Activated naive CD4-positive, alpha-beta T cell treated with anti-CD3 and anti-CD28 coated beads for 36 hours (primary cell): ENCODE measurements at places on chromosomes 16 and 17.

- peak overlapping the region; percentile 78 for H3K27ac ChIP-seq
- no peaks in the 10 kb centered on the region for H3K27me3 ChIP-seq
These were observed 701 bp downstream of the JMJD6 start for GRCh38 chr17:76725580-76726230.

- DNase-seq, result no peak
- no peaks in the 10 kb centered on the region for H3K36me3 ChIP-seq
- H3K4me1 ChIP-seq, result no peaks in the 10 kb centered on the region
These were observed 166.4 kb downstream of the TANC2 start for GRCh38 chr17:63132459-63132911.

- no peak overlapping the region for H3K4me3 ChIP-seq
- no peaks in the 10 kb centered on the region for H3K27me3 ChIP-seq
- peaks cover 27% of the 10 kb centered on the region for H3K4me1 ChIP-seq
- H3K27ac ChIP-seq, result no peak overlapping the region
- DNase-seq, result no peak
These were observed 10.4 kb downstream of the SEC14L1 start for GRCh38 chr17:77151186-77151585.

DNA sequence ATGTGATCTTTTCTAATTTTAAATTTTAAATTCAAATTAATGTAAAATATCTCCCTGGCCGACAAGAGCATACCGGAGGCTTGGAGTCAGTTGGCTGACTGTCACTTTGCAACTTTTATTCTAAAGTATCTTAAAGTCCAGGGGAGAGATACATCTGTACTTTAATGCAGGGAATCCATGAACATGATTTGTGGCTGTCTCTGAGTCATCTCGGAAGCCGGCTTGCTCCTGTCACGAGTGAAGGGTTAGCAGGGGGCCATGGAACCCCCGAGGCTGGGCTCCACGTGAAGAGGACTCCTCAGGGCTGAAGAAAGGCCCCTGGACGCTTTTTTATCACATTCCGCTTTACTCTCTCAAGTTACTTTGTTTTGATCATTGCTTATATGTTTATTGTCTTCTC, 13.3 kb downstream of the TVP23A start:
- H3K27ac ChIP-seq, result no peak overlapping the region
- DNase-seq, result no peak
- no peaks in the 10 kb centered on the region for H3K27me3 ChIP-seq

DNA sequence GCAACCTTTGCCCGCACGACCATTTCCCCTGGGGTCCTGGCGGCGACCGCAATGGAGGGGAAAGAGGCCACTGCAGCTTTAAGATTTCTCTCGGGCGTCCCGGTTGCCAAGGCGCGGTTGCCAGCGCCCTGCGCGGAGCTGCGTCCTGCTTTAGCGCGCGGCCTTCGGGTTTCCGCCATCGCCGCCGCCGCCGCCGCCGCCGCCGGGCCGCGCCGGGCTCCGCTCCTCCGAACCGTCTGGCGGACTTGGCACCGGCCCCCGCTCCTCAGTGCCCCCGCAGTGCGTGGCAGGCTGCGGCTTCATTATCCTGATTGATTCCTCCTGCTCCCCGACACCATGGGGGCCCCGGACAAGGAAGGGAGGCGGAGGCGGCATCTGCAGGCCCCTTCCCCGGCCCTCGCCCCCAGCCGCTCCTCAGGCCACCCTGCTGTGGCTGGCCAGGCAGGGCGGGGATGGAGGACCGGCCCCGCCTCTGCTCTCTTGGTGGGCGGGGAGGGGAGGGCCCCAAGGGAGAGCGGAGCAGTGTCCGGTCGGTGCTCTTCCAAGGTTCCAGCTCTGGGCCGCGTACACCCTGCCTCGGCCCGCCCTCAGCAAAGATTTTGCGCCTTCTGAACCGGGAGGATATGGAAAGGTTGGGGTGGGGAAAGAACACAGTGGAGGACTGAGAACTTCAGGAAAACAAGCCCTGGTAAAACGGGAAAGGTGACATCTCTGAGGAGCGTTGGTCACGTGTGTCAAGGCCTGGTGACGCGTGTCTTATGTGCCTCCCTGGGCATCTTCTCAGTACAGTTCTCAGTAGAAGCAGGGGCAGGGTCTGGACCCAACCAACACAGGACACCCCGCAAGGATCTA, 34.0 kb downstream of the NEUROD2 start:
- peaks cover 21% of the 10 kb centered on the region for H3K36me3 ChIP-seq
- H3K4me1 ChIP-seq, result peaks cover 5% of the 10 kb centered on the region

- peak overlapping the region; percentile 30 for H3K27ac ChIP-seq
- no peak overlapping the region for H3K4me3 ChIP-seq
- no peak for DNase-seq
These were observed 38.8 kb downstream of the TMC6 start for GRCh38 chr17:78089576-78090281.

GRCh38 chr16:3027489-3027795, 3.6 kb downstream of the THOC6 start:
- no peak overlapping the region for H3K27ac ChIP-seq
- peaks cover 11% of the 10 kb centered on the region for H3K36me3 ChIP-seq
- no peak for DNase-seq
- peaks cover 33% of the 10 kb centered on the region for H3K4me1 ChIP-seq
- no peak overlapping the region for H3K4me3 ChIP-seq

DNA sequence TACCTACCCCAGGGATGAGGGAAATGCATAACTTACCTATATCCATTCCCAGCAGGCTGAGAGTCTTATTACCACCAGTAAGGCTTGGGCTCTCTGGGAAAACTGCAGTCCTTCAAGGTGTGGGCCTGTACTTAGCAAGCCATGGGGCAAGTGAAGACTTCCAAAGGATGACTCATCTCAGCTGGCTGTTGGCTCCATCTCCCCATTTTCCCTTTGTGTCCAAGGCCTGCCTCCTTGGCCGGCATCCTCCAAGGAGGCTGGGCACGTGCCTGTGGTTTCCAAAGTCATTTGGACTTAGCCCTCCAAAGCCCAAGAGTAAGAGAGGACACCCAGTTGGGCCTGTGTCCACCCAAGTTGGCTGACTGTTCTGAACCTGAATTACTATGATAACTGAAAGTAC, 89.8 kb downstream of the TMEM100 start:
- no peak overlapping the region for H3K4me3 ChIP-seq
- H3K36me3 ChIP-seq, result no peaks in the 10 kb centered on the region
- DNase-seq, result no peak
- no peak overlapping the region for H3K27ac ChIP-seq
- H3K4me1 ChIP-seq, result no peaks in the 10 kb centered on the region

DNA sequence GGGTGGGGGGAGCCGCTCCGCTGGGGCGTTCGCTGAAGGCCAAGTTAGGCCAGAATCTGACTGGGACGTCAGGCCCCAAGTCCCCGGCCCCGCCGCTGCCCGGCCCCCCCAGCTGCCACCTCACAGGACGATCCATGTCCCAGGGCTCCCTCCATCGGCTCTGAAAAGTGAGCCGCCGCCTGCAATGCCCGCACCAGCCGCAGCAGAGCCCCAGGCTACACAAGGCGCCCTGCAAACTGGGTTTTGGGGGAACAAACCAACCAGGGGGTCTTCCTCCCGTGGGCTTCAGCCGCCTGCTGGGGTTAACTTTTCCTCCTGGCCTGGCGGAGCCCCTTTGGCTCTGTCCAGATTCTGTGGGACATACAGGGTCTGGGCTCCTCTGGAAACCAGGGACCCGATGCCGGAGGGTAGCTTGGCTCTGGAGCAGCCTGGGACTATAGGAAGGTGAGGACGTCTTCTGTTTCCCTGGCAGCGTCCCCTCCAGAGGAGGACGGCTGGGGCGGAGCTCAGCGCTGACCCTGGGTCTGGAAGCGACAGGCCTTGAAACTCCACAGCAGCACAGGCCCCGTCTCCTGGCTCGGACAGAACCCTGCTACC, 835 bp downstream of the NME4 start:
- peak; percentile 55 for DNase-seq
- H3K4me3 ChIP-seq, result peak overlapping the region; percentile 58
- H3K36me3 ChIP-seq, result peaks cover 2% of the 10 kb centered on the region
- H3K27ac ChIP-seq, result no peak overlapping the region

DNA sequence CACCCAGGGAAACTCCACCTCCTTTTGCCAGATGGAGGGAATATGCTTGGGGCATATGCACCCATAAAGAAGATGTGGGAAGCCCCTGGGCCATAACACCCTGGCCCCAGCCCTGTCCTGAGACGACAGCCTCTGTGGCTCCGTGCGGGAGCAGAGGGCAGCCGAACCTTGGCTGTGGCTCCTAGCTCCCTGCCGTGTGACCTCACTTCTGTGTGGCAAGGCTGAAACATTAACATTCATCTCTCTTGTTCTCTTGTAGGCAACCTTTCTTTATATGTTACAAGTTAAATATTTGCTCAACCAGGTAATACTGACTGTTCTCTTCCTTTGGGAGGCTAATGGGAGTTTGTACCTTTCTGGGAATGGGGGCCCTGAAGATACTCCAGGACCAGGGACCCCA, 17.5 kb downstream of the SLC47A1 start:
- no peaks in the 10 kb centered on the region for H3K4me1 ChIP-seq
- H3K27ac ChIP-seq, result no peak overlapping the region
- H3K4me3 ChIP-seq, result no peak overlapping the region
- no peaks in the 10 kb centered on the region for H3K27me3 ChIP-seq

- H3K4me1 ChIP-seq, result peaks cover 9% of the 10 kb centered on the region
- H3K27me3 ChIP-seq, result peaks cover 5% of the 10 kb centered on the region
- no peak overlapping the region for H3K4me3 ChIP-seq
- H3K27ac ChIP-seq, result no peak overlapping the region
These were observed 33.0 kb downstream of the NGFR start for GRCh38 chr17:49527927-49528651.

GRCh38 chr17:40290629-40291280, 3.1 kb downstream of the CDC6 start:
- DNase-seq, result peak; percentile 63
- no peaks in the 10 kb centered on the region for H3K27me3 ChIP-seq
- H3K4me3 ChIP-seq, result no peak overlapping the region
- peaks cover 62% of the 10 kb centered on the region for H3K36me3 ChIP-seq

- DNase-seq, result no peak
- H3K27ac ChIP-seq, result peak overlapping the region; percentile 88
These were observed 721 bp upstream of the WWOX start for GRCh38 chr16:78098595-78099270.

GRCh38 chr17:69722518-69722917, 308.0 kb downstream of the MAP2K6 start:
- DNase-seq, result no peak
- H3K27me3 ChIP-seq, result no peaks in the 10 kb centered on the region
- H3K36me3 ChIP-seq, result no peaks in the 10 kb centered on the region
- H3K27ac ChIP-seq, result no peak overlapping the region
- H3K4me1 ChIP-seq, result no peaks in the 10 kb centered on the region

DNA sequence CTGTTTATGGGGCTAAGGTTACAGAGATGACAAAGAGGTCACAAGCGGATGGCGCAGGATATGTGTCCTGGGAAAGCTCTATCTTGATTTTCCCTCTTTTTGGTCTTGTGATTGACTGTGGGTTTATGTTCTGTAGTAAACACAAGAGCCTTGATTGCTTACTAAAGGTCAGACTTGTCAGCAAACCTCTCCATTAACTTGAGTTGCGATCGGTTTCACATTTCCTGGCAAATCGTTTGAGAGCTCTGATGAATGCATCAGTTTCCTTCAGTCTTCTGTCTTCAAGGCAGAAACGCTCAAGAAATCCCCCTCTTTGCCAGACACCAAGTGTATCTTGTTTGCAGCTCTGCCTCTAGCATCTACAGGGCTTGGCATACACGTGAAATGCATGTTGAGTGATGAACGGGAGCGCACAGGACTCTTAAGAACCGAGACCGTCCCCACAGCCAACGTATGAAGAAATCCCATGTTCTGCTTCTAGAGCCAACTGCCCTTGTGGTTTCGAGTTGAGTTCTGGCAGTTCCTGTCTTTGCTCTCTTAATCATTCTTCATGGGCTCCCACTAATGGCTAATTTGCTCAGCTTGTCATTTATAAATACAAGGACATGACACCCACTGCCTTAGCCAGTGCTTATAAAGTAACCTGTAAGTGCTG, 143.3 kb downstream of the PITPNC1 start:
- H3K27me3 ChIP-seq, result no peaks in the 10 kb centered on the region
- no peak overlapping the region for H3K27ac ChIP-seq
- H3K36me3 ChIP-seq, result peaks cover 2% of the 10 kb centered on the region
- peaks cover 50% of the 10 kb centered on the region for H3K4me1 ChIP-seq
- no peak for DNase-seq
- no peak overlapping the region for H3K4me3 ChIP-seq

- H3K27me3 ChIP-seq, result no peaks in the 10 kb centered on the region
- H3K27ac ChIP-seq, result no peak overlapping the region
- no peak for DNase-seq
These were observed 123.8 kb downstream of the ZNF778 start for GRCh38 chr16:89341279-89341678.

DNA sequence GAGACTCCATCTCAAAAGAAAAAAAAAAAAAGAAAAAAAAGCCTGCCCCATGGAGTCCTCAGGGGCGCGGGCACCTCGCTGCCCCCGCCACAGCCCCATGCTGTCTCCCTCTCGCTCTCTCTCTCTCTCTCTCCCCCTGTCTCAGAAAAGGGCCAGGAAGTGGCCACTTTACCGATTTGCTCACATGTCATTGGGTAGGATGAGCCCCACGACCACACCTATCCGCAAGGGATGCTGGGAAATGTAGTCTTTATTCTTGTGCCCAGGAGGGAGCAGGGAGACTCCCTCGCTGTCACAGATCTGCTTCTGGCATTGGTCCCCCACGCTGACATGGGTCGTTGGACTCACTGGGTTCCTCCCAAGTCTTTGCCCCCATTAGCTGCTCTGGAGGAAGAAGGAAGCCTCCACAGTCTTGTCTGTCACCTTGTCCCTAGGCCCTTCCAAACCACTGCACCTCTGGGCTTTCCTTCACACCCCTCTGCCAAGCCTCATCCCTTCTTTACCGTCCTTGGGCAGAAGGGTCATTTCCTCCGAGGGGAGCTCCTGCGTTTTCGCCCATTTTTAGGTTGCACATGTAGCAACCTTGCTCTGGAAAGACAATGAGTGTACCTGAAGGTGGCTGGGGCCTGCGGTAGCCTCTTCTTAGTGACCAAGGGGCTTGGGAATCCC, 6.9 kb upstream of the GJD3 start:
- H3K4me1 ChIP-seq, result peaks cover 32% of the 10 kb centered on the region
- no peaks in the 10 kb centered on the region for H3K27me3 ChIP-seq
- no peak overlapping the region for H3K4me3 ChIP-seq
- H3K36me3 ChIP-seq, result no peaks in the 10 kb centered on the region
- DNase-seq, result peak; percentile 44
- no peak overlapping the region for H3K27ac ChIP-seq

GRCh38 chr17:80959330-80960036, 32.2 kb upstream of the CHMP6 start:
- DNase-seq, result no peak
- no peak overlapping the region for H3K27ac ChIP-seq
- H3K4me3 ChIP-seq, result no peak overlapping the region
- H3K27me3 ChIP-seq, result no peaks in the 10 kb centered on the region
- H3K36me3 ChIP-seq, result peaks cover 3% of the 10 kb centered on the region

DNA sequence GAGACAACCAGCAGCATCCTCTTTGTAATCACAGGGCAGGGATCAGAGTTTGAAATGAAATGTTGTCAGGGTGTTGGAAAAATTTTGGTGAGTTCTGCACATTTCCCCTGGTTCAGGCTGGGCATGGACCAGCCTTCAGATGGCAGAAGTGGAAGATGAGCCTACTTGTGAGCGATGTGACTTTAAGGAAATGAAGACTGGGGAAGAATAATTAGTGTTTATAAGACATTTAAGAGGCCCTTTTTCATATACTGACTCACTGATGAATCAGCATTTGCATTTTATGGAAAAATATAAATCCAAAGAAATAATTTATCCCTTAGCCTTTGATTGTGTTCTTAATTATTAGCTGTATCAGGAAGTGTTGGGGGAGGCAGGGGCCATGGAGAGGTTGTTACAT, 20.9 kb downstream of the GPR179 start:
- H3K4me1 ChIP-seq, result peaks cover 9% of the 10 kb centered on the region
- no peaks in the 10 kb centered on the region for H3K27me3 ChIP-seq
- no peak overlapping the region for H3K27ac ChIP-seq
- peaks cover 18% of the 10 kb centered on the region for H3K36me3 ChIP-seq
- H3K4me3 ChIP-seq, result no peak overlapping the region
- no peak for DNase-seq
